ENCODE measurements at places on chromosomes 1 and 21.

GRCh38 chr1:173224280-173224892, 17.3 kb upstream of the TNFSF4 start:
- H3K27me3 ChIP-seq, result no peaks in the 10 kb centered on the region
- no peak for DNase-seq
- no peak overlapping the region for H3K4me3 ChIP-seq
- peaks cover 3% of the 10 kb centered on the region for H3K36me3 ChIP-seq
- H3K4me1 ChIP-seq, result peaks cover 13% of the 10 kb centered on the region

DNA sequence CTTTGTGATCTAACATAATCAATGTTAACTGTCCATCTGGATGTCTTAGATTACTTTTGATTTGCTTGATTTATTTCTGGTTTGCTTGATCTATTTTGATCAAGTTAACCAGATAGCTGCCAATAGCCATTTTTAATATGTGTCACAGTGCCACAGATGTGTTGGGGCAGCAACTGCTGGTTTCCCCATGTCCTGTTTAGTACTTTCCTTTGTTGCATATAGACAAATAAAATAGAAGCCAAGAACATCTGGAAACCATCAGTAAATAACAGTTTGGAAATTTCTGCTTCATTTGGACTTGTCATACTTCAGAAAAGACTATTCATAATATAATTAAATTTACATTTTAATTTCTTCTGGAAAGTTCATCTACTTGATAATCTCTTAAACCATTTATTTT, 145.6 kb upstream of the C21orf91 start:
- H3K27ac ChIP-seq, result no peak overlapping the region
- no peak for DNase-seq
- H3K4me1 ChIP-seq, result no peaks in the 10 kb centered on the region
- H3K36me3 ChIP-seq, result no peaks in the 10 kb centered on the region
- peaks cover 11% of the 10 kb centered on the region for H3K27me3 ChIP-seq
- no peak overlapping the region for H3K4me3 ChIP-seq

DNA sequence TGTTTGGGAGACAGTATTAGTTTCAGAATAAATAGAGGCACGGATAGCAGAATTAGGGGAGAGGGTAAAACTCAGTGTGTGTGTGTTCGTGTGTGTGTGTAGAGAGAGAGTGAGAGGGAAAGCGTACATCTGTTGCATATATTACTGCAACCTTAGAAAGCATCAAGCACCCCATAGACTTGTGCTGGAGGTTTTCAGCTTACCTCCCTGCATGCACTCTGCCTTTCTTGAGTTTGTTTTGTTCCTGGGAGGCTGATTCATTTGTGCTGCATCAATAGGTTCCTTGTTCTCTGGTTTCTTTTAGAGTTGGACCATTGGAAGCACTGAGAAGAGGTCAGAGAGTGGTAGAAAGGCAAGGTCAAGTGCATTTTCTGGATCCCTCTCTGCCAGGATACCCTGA, 104.4 kb upstream of the KCNK1 start:
- no peaks in the 10 kb centered on the region for H3K36me3 ChIP-seq
- H3K27ac ChIP-seq, result no peak overlapping the region
- H3K4me1 ChIP-seq, result no peaks in the 10 kb centered on the region

DNA sequence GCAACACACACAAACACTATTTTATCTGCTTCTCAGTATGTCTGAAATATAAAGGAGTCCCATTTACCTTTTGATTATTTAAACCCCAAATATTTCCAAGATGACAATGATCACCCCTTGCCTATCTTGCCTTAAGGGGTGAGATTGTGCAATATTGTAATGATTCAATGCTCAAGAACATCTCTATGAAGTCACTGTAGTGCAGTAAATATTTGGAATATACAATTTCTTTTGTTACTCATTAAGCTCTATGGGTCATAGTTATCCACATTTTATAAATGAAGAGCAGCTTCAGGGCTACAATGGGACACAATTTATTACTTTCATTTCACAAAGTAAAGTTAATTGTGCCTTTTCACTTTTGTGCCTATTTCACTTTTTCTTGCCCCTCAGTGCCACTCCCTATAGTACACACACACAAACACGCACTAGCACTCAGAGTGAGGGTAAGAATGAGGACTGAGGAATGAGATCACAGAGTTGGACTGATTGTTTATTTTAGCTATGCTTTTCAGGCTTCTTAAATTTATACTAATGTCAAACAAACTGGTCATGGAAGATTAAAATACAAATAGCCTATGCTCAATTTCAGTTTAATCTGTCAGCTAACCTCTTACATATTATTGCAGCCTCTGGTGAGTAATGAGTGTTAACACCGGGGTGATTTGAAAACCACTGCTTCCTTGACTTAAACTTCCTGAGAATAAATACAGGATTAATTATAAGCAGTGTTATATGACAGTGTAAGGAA, 521.0 kb upstream of the B3GALT2 start:
- no peak for DNase-seq
- H3K4me1 ChIP-seq, result peaks cover 12% of the 10 kb centered on the region
- no peak overlapping the region for H3K4me3 ChIP-seq

GRCh38 chr1:1753607-1754005, 24.7 kb downstream of the NADK start:
- peaks cover 5% of the 10 kb centered on the region for H3K4me1 ChIP-seq
- H3K4me3 ChIP-seq, result no peak overlapping the region
- no peak for DNase-seq
- H3K27ac ChIP-seq, result no peak overlapping the region
- H3K27me3 ChIP-seq, result no peaks in the 10 kb centered on the region
